Mesothelial cell of epicardium (in vitro differentiated cells): ENCODE measurements at places on chromosomes 5 and 9. TPM values are rescaled to one million over a fixed set of nuclear protein-coding genes. Genes with fewer than 3 reads are reported as not detected.

DNA sequence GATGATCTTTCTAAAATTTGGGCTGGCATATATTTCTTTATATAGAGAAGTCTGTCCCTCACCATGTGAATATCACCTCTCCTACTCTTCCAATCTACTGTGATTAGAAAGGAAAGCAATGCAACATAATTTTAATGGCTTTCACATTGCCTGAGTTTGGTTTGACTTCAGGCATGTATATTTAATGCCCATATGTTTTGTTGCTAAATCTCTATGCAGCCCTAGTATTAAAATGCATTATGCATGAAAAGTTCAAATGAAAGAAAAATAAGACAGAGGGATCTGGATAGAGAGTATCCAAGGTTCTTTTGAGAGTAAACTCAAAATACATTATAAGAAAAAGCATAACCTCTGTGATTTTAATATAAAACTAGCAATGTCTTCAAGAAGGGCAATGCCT, 518.3 kb downstream of the PRR16 start:
- H3K27ac ChIP-seq, result no peak overlapping the region
- no peak overlapping the region for H3K4me3 ChIP-seq
- DNase-seq, result no peak
- no peaks in the 10 kb centered on the region for H3K4me1 ChIP-seq
- H3K36me3 ChIP-seq, result no peaks in the 10 kb centered on the region

- peaks cover 7% of the 10 kb centered on the region for H3K36me3 ChIP-seq
- H3K4me3 ChIP-seq, result no peak overlapping the region
- H3K27ac ChIP-seq, result no peak overlapping the region
- DNase-seq, result no peak
Observed at GRCh38 chr5:78698191-78698791, 49.7 kb upstream of the LHFPL2 start.

GRCh38 chr9:130394814-130395470, 49.8 kb upstream of the ASS1 start:
- no peak overlapping the region for H3K27ac ChIP-seq
- H3K27me3 ChIP-seq, result no peaks in the 10 kb centered on the region
- DNase-seq, result no peak
- H3K36me3 ChIP-seq, result no peaks in the 10 kb centered on the region
- H3K4me1 ChIP-seq, result peaks cover 2% of the 10 kb centered on the region

DNM1 gene
- 86.8 to 98.6 TPM (median 89.2 TPM) in 3 replicates for total RNA-seq

GFI1B gene
- total RNA-seq, result not detected in 3 replicates

MARVELD2 gene
- total RNA-seq, result 18.8 to 20.0 TPM (median 19.6 TPM) in 3 replicates
